ENCODE measurements at places on chromosomes 16 and 17. TPM values are rescaled to one million over a fixed set of nuclear protein-coding genes. Genes with fewer than 3 reads are reported as not detected.
A peak's percentile ranks its signal among the peaks of the same experiment; 100 is the strongest.

- DNase-seq: no peak
Measured at GRCh38 chr16:1731603-1732002, 25.6 kb downstream of the MAPK8IP3 start.

GRCh38 chr17:32746280-32746679 is 130.6 kb downstream of the MYO1D start:
- no peak for DNase-seq

- DNase-seq: peak; percentile 61
Measured at GRCh38 chr16:4688674-4689045, 4.7 kb upstream of the NUDT16L1 start.

DNA sequence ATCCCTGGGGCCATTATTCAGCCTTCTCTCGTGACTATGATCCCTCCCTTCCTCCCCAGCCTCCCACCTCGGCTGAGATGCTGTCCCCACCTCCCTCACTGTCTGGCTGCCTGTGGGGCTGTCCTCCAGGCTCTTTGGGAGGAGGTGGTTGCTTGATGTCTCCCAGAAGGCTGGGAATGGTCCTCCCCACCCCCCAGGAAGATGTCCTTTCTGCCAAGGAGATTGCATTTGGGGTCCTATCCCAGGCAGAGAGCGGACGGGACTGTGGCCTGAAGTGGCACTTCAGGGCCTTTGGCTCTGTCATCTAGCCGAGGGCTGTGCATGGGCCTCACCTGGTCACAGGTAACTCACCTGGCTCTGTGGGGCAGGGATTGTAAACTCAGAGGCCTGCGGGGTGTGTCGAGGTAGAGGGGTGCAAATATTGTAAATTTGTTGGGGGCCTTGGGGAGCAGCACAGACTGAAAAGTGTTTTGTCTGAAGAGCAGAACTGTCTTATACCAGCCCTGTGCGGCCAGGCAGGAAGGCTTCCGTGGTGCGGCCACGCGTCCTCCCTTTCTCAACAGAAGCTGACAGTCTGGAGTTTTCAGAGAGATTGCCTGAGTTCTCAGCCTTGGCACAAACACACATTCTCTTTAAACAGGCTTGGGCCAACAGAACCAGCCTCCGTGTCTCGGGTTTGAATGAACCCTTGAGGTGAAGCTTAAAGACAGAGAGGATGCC is 177.9 kb downstream of the SEC14L1 start:
- peak; percentile 83 for DNase-seq

DNA sequence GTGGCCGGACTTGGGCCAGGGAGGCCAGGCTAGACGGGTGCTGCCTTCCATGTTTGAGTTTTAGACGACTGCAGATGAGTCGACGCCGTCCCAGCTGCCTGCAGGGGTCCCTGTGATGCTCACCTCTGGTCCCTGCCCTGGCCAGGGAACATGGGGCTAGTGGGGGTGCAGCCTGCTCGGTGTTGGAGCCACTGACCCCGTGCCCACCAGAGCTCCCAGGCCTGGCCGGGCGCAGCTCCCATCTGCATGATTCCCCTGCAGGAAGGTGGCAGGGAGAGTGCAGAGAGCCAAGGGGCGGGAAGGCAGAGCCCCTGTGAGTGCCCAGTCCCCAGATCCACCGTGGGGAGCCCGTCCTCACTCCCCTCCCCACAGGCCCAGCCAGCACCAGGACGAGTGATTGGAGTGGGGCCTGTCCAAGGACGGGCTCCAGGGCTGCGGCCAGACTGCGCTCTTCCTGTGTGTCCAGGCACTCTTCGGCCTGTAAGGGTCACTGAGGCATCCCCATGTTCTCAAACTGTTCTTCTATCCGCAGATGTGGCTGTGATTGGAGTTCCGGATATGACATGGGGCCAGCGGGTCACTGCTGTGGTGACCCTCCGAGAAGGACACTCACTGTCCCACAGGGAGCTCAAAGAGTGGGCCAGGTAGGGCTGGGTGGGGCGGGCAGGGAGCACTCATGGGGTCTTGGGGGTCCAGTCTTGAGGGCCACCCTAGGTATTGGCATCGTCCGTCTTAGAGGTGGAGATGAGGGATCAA is 26.0 kb upstream of the CDH15 start:
- DNase-seq: no peak

GRCh38 chr17:80889231-80890195 is 102.1 kb upstream of the CHMP6 start:
- DNase-seq: no peak

The CX3CL1 gene
- polyA plus RNA-seq: 22.9 TPM

All from right cardiac atrium (tissue), 5 donors.